ENCODE measurements at places on chromosomes 5 and 9.

DNA sequence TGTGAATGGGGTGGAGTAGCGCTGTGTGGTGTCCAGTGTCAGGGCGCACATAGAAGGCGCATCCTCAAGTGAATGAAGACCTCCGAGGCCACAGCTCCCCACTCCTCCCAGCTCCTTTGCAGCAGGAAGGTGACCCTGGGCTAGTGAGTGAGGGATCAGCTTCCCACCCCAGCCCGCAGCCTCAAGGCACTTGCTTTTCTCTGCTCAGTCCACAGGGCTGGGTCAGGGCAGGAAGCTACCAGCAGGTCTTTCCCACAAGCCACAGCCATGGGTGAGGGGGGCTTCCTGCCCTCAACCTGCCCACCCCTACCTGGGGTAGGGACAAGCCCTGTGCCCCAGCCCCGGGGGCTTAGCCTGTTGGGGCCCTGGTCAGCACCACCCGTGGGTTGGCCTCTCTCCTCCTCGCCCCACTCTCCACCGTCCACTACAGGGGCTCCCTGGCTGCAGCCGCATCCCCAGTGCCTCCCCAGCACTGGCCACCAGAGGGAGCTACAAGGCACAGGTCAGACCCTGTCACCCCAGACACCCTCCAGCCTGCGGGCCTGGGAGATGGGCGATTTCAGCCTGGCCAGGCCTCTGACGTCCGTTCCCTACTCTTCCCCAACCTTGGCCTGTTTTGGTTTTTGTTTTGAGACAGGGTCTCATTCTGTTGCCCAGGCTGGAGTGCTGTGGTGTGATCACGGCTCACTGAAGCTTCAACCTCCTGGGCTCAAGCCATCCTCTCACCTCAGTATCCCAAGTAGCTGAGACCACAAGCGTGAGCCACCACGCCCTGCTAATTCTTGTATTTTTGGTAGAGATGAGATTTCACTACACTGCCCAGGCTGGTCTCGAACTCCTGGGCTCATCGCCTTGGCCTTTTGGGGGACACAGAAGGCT is 1.3 kb upstream of the ABCA2 start:
- DNase-seq, result no peak

GRCh38 chr5:91140657-91141056 is 242.5 kb downstream of the ARRDC3 start:
- DNase-seq, result no peak

- no peak for DNase-seq
These were observed 6.8 kb downstream of the IFNA8 start for GRCh38 chr9:21415493-21416267.

GRCh38 chr5:150829744-150830143 is 16.6 kb upstream of the IRGM start:
- no peak for DNase-seq

- DNase-seq, result no peak
These were observed 186.0 kb downstream of the NR2F1-AS1 start for GRCh38 chr5:93395010-93395409.

DNA sequence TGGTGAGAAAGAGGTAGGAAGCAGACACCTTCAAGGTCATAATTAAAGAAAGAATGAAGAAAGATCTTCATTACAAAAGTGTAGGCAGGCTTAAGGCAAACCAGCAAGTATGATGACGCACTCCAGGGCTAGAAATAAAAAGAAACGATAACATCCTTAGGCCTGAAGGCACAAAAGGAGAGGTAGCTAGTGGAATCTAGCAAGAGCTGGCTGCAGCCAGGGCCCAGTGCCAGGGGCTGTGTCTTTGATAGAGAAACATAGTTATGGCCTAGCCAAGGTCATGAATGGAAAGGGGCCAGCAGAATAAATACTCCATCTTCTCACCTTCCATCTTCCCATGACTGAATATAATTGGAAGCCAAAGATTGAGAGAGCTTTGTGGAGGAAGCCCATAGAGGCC is 6.8 kb upstream of the SH3TC2 start:
- no peak for DNase-seq

DNA sequence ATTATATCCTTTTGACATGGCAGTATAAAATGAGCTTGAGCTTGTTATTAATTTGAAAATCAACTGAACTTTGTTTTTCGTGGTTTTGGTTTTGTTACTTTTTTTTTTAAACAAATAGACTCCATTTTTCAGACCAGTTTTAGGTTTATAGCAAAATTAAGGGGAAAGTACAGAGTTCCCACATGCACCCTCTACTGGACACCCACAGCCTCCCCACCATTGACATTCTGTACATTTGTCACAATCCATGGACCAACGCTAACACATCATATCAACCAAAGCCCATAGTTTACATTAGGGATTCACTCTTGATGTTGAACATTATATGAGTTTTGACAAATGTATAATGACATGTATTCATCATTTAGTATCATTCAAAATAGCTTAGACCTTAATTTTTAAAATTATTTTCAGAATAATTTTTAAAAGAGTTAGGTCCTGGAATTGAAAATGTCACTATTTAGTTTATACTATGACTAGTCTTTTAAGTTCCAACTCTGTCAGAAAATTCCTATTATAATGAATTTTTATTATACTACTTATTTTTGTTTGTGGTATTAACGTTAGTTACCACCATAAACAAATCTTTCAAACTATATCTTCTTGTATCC is 35.3 kb upstream of the JMY start:
- no peak for DNase-seq

DNA sequence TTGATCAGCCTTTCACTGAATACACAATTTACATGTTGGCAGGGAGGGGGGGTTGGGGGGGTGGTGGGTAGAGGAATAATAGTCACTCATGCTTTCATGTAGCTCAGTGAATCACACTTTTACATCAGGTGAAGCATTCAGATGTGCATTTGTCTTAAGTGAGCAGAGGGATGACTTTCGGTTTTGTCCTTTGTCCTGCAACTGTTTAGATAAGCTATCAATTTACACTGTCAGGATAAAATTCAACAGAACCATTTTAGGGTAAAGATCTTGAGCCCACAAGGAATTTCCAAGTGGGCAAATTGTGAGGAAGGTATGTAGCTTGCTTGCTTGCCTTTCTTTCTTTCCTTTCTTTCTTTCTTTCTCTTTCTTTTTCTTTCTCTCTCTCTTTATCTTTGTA is 576.2 kb downstream of the MTRR start:
- DNase-seq, result no peak

DNA sequence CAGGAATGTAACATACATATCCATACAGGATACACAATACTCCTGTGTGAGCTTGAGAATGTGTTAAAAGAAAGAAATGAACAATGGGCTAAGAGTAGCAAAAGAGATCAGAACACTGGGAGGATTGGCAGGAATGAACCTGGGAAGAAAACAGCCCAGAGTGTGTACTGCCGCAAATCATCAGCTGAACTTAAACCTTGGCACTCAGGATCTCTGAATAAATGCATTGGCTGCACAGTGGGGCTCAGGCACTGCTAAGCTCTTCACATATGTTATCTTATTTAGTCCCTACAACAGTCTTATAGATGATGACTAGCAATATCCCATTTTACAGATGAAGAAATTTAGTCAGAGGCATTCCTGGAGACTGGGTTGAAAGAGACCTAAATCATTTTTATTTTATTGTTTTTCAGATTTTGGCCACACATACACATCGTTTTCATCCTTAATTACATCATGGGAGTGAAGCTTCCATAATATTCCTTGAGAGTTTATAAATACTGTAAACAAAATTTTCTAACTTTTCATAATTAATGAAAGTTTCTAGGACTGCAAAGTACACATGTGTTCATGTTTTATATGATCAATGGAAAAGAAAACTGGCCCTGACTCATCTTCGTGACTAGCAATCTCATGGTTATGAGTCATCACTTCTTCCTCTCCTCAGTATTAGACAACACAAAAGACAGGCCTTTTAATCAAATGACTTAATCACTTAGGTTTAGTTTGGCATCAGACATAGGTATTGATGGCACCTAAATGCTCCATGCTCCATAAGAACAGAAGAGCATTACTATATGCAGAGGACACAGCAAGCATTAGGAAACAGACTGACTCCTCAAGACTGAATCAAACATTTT is 59.2 kb downstream of the CDH18 start:
- peak; percentile 82 for DNase-seq

GRCh38 chr5:1008451-1009358 is at the start of gene NKD2:
NKD2 (plus strand) TSS chr5:1008802; CDS start chr5:1009058, 256 bp downstream.
- peak; percentile 10 for DNase-seq

GRCh38 chr5:6465831-6466790 is 17.5 kb downstream of the UBE2QL1 start:
- no peak for DNase-seq

DNA sequence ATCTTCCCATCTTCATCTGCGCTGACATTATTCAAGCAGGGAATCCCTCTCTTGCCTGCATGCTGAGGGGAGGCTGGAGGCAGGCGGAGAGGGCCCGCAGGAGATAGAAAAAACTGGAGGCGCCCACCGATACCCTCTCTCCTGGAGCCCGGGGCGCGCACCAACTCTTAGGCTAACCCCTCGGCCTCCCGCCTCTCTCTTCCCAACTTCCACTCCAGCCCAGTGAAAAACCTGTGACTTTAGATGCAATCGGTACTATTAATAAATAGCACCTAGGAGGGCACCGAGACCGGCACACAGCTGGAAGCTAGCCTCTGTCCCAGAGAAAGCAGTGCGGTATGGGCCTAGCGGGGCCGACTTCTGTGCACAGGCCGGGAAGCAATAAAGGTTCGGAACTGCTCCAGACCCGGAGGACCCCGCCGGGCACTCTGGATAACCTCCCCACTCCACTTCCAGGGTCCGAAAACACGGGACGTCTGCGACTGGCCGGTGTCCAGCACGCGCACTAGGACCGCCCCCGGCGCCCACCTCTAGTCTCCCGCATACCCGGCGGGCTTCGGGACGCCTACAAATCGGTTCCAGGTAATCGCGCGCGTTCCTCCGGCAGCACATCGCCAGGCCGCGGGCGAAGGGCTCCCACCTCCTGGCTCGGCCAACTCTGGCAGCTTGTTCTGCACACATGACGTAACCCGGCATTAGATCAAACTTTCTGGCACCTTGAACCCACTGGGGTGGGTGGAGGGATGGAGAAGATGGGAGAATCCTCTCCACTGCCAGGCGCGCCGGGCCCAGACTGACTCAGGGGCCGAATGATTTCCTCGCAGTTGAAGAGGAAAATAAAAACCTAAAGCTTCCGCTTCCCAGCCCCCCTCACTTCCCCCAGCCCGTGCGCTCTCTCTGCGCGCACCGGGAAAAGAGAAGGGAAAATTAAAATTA is 1.4 kb downstream of the EFNA5 start:
- no peak for DNase-seq

DNA sequence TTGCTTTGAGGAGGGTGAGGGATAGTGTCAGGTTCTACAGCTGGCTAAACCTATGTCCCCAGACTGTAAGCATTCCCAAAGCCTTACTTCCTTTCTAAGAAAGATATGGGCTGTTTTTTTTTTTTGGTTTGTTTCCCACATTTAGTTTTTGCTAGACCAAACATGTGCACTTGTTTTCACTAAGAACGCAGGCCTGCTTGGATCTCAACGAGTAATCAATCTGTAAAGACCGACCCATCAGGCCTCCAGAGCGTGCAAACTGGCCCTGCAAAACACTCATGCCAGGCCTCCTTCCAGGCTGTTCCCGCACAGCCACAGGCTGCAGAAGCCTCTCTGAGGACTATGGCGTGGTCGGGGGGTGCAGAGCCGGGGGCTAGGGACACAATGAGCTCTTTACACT is 304.8 kb upstream of the PANK3 start:
- DNase-seq, result no peak

DNA sequence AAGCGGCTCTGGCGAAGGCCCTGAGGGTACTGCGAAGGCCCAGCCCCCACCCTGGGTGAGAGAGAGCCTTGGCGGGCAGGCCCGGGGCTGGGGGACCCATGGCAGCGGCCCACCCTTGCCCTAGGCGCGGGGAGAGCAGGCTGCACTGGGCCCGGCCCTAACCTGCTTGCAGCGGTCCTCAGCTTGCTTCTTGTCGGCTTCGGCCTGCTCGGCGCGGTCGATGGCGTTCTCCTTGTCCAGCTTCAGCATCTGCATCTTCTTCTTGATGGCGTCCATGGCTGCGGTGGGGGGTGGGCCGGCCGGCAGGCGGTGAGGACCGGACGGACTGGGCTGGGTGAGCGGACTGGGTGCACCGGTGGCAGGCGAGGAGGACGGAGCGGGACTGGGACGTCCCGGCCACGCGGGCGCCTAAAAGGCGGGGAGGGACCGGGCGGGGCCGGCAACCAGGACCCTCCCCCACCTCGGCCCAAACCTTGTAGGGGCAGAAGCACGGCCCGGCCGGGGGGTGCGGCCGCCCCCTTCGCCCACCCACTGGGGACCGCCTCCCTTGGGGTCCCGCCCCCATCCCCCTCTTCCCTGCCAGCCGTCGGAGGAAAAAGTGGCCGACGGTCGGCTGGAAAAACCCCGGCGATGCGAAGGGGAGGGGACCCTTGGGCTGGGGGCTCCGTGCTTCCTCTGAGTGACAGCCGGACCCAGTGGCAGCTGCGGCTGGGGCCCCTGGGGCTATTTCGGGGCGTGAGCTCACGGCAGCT is at the start of gene TPM2:
Gene TPM2, minus strand, starts transcription at position 384 of the 752 bp plus-strand sequence. Its CDS starts 108 bp downstream, at position 276.
- no peak for DNase-seq

- peak; percentile 56 for DNase-seq
These were observed 33.5 kb upstream of the EBF1 start for GRCh38 chr5:159133041-159133741.

GRCh38 chr9:86632537-86632936 is 278.3 kb upstream of the TUT7 start:
- no peak for DNase-seq

DNA sequence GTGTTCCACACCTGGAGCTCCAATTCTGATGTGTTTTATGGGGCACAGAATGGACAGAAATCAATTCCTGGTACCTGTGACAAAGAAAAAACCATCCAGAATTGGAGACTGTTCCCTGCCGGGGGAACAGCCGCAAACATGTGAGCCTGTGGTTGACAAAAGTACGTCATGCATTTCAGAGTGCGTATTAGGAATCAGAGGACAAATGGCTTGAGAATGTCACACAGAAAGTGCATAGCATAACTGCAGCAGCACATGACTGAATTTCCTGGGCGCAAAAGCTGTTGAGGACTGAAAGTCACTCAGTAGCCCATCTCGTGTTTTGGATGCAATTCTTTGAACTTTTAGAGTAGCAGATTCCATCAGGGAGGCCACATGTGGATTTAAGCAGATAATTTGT is 85.1 kb downstream of the TRIO start:
- DNase-seq, result no peak

DNA sequence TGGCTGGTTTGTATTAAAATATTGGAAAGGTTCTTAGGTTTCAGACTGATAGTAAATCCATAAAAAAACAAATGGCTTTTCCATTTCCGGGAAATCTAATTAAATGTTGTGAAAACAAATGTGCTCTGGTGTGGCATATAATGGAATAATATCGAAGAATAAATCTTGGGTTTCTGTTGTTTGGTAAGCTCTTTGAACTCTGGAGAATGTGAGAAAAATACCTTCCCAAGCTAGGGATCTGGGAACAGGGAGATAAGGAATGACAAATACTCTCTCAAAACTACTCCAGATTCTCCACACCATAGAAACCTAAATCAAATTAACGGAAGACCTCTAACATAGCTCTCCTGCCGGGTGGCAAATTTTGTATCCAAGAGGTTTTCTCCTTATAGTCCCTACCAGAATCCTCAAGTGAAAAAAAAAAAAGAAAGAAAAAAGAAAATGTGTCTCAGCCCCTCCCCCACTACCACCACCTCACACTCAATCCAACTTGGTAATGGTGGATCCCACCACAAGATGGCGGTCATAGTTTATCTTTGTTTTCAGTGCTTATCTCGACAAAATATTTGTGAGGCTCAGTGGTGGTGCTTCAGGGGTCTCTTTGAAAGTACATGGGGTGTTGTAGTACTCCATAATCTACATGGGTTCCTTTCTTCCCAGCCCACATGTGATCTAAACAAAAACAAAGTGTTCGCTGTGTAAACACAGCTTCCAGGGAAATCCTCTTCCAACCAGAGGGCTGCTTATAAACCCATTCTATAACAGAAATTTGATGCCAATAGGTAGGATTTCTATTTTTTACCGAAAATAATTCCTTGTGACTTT is 54.5 kb upstream of the FST start:
- peak; percentile 40 for DNase-seq

All from COLO829 (cell line).